ENCODE measurements at places on chromosomes 2 and 18. TPM values are rescaled to one million over a fixed set of nuclear protein-coding genes. Genes with fewer than 3 reads are reported as not detected.

Gene HAUS1
- total RNA-seq = 75.5 TPM

Gene SKA1
- total RNA-seq = 3.0 TPM

Gene KIF1A
- 14.1 TPM for total RNA-seq

Gene KCNE4
- 0.21 TPM for total RNA-seq

Gene KLHL41
- total RNA-seq = 56.3 TPM

Gene MYCN
- total RNA-seq = 48.1 TPM

Gene KCNF1
- 1.3 TPM for total RNA-seq

Gene NMUR1
- 0.15 TPM for total RNA-seq

Gene CPO
- 0.11 TPM for total RNA-seq

Gene CCDC85A
- 8.1 TPM for total RNA-seq

Gene MEIS1
- total RNA-seq = 92.6 TPM

Gene ZNF516
- 78.6 TPM for total RNA-seq

Gene TMEM169
- total RNA-seq = 1.8 TPM

GRCh38 chr2:74039611-74040010, 54.9 kb downstream of the TET3 start:
- H3K27me3 ChIP-seq = no peaks in the 10 kb centered on the region
- no peak overlapping the region for H3K4me3 ChIP-seq
- H3K4me1 ChIP-seq = peaks cover 10% of the 10 kb centered on the region
- no peaks in the 10 kb centered on the region for H3K36me3 ChIP-seq
- DNase-seq = no peak

GRCh38 chr2:200239216-200239615, 67.3 kb upstream of the SPATS2L start:
- H3K27ac ChIP-seq = no peak overlapping the region
- no peaks in the 10 kb centered on the region for H3K4me1 ChIP-seq
- H3K36me3 ChIP-seq = no peaks in the 10 kb centered on the region
- no peak for DNase-seq
- H3K27me3 ChIP-seq = no peaks in the 10 kb centered on the region

DNA sequence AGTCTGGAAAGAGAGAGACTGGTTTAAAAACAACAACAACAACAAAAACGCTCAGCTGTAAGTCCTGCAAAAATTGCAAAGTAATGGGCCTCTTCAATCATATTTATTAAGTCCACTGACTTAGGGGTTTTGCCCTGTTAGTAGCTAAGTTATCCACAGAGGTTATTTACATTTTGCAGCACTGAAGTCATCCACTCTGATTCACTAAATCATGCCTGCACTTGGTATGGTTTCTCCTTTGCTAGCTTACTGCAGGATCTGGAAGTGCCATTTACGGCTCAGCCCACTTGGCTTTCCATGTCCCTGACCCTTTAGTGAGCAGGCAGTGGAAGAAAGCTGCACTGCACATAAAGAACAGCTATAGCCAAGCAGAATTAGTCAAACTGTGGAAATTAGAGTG, 484.4 kb downstream of the NRXN1 start:
- no peak for DNase-seq
- no peaks in the 10 kb centered on the region for H3K27me3 ChIP-seq
- H3K27ac ChIP-seq = no peak overlapping the region
- H3K36me3 ChIP-seq = no peaks in the 10 kb centered on the region
- H3K4me3 ChIP-seq = no peak overlapping the region

- no peaks in the 10 kb centered on the region for H3K27me3 ChIP-seq
- no peak overlapping the region for H3K27ac ChIP-seq
- H3K36me3 ChIP-seq = no peaks in the 10 kb centered on the region
- no peak overlapping the region for H3K4me3 ChIP-seq
- DNase-seq = no peak
These were observed 33.7 kb upstream of the LBH start for GRCh38 chr2:30197570-30198192.

DNA sequence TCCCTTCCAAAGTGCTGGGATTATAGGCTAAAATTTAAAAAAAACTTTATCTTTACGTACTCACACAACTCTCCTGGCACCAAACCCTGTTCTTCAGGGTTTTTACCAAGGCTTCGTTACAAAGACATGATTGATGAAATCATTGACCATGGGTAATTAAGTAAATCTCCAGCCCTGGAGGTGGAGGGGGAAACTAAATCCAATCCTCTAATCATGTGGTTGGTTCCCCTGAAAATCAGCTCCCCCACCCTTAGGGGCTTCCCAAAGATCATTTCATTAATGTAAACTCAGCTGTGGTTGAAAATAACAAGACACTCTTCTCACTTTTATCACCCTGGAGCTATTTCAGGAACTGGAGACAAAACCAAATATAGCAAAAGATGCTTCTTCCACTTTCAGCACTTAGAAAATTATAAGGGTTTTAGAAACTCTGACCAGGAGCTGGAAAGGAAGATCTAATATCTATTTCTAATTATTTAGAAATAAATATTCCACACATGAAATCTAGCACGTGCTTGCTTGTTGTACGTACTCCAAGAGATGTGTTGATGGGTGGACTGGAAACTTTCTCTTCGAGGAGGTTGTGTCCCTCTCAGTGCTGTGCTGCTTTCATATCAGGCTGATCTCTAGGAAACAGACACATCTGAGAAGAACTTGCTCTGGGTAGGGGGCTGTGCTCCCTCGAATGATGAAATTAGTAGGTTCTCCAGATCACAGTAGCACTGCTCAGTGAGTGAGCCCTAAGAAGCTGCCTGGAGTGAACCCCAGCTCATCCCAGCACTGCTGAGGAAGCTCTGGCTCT, 67.2 kb downstream of the SMAD4 start:
- H3K4me1 ChIP-seq = peaks cover 12% of the 10 kb centered on the region
- no peaks in the 10 kb centered on the region for H3K27me3 ChIP-seq
- H3K4me3 ChIP-seq = no peak overlapping the region
- no peak overlapping the region for H3K27ac ChIP-seq
- no peak for DNase-seq

GRCh38 chr2:9724565-9724964, 93.8 kb upstream of the YWHAQ start:
- no peaks in the 10 kb centered on the region for H3K36me3 ChIP-seq
- H3K27ac ChIP-seq = no peak overlapping the region
- no peaks in the 10 kb centered on the region for H3K27me3 ChIP-seq
- H3K4me3 ChIP-seq = no peak overlapping the region

- no peaks in the 10 kb centered on the region for H3K4me1 ChIP-seq
- no peaks in the 10 kb centered on the region for H3K36me3 ChIP-seq
- H3K4me3 ChIP-seq = no peak overlapping the region
- no peak for DNase-seq
These were observed 3.0 kb downstream of the ABHD3 start for GRCh38 chr18:21701621-21702020.

DNA sequence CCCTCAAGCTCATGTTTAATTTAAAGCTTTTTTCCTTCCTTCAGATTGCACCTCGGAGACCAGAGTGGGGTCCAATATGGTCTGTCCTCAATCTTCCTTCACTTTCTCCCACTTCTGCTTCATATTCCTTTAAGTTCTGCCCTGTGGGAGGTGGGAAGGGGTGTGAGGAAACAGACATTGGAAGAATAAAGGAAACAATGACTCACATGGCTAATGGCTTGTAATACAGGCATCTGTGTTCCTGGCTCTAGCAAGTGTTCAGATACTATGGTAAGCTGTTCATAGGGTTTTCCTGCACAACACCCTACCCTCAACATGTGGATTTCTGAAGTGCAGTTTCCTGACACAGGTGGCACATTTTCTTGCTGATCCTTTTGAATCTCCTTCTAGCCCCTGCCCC, 209.5 kb downstream of the PIK3C3 start:
- H3K4me3 ChIP-seq = no peak overlapping the region
- H3K27me3 ChIP-seq = no peaks in the 10 kb centered on the region
- DNase-seq = no peak
- no peaks in the 10 kb centered on the region for H3K4me1 ChIP-seq
- H3K27ac ChIP-seq = no peak overlapping the region

- peaks cover 5% of the 10 kb centered on the region for H3K4me1 ChIP-seq
- no peaks in the 10 kb centered on the region for H3K36me3 ChIP-seq
- H3K4me3 ChIP-seq = no peak overlapping the region
- H3K27ac ChIP-seq = no peak overlapping the region
These were observed 9.4 kb upstream of the AGFG1 start for GRCh38 chr2:227462462-227462951.

- no peak overlapping the region for H3K4me3 ChIP-seq
- H3K36me3 ChIP-seq = no peaks in the 10 kb centered on the region
- H3K4me1 ChIP-seq = no peaks in the 10 kb centered on the region
- H3K27ac ChIP-seq = no peak overlapping the region
- DNase-seq = no peak
- H3K27me3 ChIP-seq = no peaks in the 10 kb centered on the region
These were observed 176.9 kb upstream of the PGAP1 start for GRCh38 chr2:197103363-197103762.

GRCh38 chr2:158795195-158795924, at the start of gene DAPL1:
Gene DAPL1, plus strand, starts transcription at chr2:158795317. Its CDS starts 56 bp downstream, at chr2:158795373.
- H3K36me3 ChIP-seq = no peaks in the 10 kb centered on the region
- no peaks in the 10 kb centered on the region for H3K27me3 ChIP-seq
- no peak within 1 kb of the TSS for H3K4me3 ChIP-seq
- H3K4me1 ChIP-seq = no peaks in the 10 kb centered on the region
- no peak within 1 kb of the TSS for H3K27ac ChIP-seq

DNA sequence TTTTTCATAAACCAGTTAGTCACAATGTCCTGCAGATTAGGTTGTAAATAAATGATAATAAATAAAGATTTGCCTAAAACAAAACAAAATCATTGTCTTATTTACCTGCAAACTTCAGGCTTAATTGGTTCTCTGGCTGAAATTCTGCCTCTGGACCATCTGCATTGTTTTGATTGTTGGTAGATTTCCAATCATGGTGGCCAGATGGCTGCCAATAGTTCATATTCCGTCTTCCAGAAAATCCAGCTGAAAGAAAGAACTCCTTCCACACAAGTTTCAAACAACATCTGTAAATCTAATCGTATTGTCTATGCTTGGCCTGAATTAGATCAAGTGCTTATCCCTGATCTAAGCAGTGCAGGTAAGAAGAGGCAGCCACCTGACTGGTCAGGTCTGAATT, 771.1 kb upstream of the ZEB2 start:
- no peak overlapping the region for H3K4me3 ChIP-seq
- no peak overlapping the region for H3K27ac ChIP-seq
- DNase-seq = no peak
- H3K36me3 ChIP-seq = no peaks in the 10 kb centered on the region
- H3K27me3 ChIP-seq = no peaks in the 10 kb centered on the region

DNA sequence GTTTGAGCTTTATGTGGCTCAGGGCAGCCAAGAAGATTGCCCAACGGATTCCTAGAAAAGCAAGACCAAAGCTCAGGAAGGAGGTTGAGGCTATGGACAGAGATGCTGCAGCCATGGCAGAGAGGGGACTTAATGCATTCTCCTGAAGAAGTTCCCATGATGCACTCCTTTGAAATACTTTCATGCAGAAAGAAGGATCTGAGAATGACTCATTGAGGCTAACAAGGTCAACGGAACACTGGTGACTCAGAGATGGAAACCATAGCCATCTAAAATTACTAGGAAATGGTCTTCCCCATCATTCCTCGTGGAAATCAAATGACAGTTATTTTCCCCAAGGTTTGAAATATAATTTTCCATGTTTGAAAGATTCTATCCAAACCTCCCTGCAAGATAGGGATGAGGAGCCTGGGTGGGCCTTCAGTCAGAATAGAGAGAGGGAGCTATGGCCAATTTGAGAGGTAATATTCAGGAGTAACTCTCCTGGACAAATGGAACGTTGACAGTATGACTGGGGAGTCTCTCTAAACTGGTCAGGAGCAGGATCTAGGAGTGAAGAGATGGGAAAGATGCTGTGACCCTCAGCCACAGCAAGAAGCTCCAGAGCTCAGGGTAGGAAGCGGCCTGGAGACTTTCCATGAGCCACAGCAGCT, 63.0 kb downstream of the REEP1 start:
- DNase-seq = peak; percentile 17
- H3K27me3 ChIP-seq = no peaks in the 10 kb centered on the region
- no peak overlapping the region for H3K27ac ChIP-seq
- H3K36me3 ChIP-seq = no peaks in the 10 kb centered on the region

DNA sequence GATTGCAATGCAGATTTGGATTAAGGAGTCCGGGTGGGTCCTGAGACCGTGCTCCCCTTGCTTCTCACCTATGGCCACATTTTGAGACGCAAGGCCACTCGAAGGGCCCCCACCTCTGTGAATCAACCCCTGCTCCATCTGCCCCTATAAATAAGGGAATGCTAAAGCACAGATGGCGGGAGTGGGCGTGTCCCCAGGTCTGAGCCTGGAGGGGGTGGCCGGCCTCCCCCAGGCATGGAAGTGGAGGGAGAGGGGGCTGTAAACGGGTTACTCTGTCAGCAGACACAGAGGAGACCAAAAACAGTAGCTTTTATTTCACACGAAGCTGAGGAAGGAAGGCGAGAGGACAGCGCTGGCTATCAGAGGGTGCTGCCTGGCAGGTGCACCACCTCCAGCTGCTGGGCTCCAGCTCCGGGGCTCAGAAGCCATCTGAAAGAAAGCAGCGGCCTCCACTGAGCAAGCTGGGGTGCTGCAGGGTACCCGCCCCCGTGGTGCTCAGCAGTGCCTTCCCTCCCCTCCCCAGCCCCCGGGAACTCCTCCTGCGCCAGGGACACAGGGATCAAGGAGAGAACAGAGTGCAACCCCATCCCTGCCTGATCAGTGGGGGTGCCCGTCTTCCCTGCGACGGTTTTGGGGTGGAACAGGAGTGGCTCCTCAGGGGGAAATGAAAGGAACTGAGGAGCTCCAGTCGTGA, 56.7 kb upstream of the RAB6C start:
- H3K27ac ChIP-seq = no peak overlapping the region
- peaks cover 39% of the 10 kb centered on the region for H3K27me3 ChIP-seq
- DNase-seq = no peak
- H3K4me1 ChIP-seq = no peaks in the 10 kb centered on the region
- peak overlapping the region; percentile 2 for H3K4me3 ChIP-seq

- no peak overlapping the region for H3K27ac ChIP-seq
- no peak overlapping the region for H3K4me3 ChIP-seq
- no peaks in the 10 kb centered on the region for H3K27me3 ChIP-seq
- DNase-seq = no peak
- no peaks in the 10 kb centered on the region for H3K36me3 ChIP-seq
These were observed 386.3 kb upstream of the MYT1L start for GRCh38 chr2:2717406-2717805.

- no peaks in the 10 kb centered on the region for H3K27me3 ChIP-seq
- H3K4me1 ChIP-seq = peaks cover 43% of the 10 kb centered on the region
- peak; percentile 48 for DNase-seq
- no peaks in the 10 kb centered on the region for H3K36me3 ChIP-seq
These were observed 359.4 kb downstream of the PTPRM start for GRCh38 chr18:7926526-7926925.

DNA sequence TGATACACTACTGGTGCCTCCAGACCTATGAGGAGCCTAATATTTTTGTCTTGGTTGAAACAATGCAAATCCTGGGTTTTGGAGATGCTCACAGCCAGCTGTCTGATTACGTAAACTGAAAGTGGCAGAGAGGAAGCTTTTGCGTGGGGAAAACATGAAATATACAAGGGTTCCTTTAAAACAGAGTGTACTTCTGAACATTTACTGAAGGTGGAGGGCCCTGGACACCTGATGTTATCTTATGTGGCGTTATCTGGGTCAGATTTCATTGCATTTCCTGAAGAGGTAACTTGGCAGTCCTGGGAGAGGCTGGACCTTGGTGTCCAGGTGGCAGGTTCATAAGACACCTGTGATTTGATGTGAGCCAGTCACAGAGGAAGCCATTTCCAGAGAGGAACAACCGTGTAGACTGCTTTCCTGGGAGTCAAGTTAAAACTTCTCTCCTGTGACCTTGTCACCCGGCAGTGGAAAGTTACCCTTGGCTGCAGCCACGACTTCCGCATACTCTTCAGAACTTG, 105.0 kb downstream of the NEDD4L start:
- H3K36me3 ChIP-seq = no peaks in the 10 kb centered on the region
- H3K4me1 ChIP-seq = peaks cover 7% of the 10 kb centered on the region
- no peak overlapping the region for H3K4me3 ChIP-seq
- DNase-seq = peak; percentile 12
- H3K27me3 ChIP-seq = no peaks in the 10 kb centered on the region

GRCh38 chr18:21242780-21243401, 859 bp downstream of the GREB1L start:
- H3K27me3 ChIP-seq = no peaks in the 10 kb centered on the region
- H3K4me1 ChIP-seq = peaks cover 13% of the 10 kb centered on the region
- DNase-seq = peak; percentile 48
- H3K27ac ChIP-seq = peak overlapping the region; percentile 53

Measured in cardiac muscle cell (in vitro differentiated cells and primary cell).